NCI-H187 (cell line): ENCODE measurements at places on chromosomes 4 and X.

- DNase-seq: no peak
Measured at GRCh38 chr4:25867781-25868294, 5.0 kb upstream of the SEL1L3 start.

GRCh38 chr4:73718375-73719373, 21.7 kb upstream of the CXCL8 start:
- DNase-seq: no peak

DNA sequence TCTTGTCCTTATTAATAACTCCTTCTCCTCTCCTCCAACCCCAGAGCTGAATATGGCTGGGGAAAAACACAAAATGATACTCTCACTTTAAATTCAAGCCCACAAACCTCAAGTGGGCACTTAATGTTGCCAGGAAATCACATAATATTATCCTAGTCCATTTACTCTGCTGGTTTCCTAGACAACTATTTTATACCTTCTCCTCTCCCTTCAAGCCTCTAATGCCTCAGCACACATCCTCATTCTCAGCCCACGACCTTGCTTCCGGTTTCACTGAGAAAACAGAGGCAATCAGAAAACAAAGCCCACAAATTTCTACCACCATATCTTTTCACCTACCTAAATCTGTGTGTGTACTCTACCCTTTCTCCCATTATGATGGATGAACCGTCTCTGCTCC, 12.1 kb upstream of the CLCN5 start:
- peak; percentile 2 for DNase-seq

DNA sequence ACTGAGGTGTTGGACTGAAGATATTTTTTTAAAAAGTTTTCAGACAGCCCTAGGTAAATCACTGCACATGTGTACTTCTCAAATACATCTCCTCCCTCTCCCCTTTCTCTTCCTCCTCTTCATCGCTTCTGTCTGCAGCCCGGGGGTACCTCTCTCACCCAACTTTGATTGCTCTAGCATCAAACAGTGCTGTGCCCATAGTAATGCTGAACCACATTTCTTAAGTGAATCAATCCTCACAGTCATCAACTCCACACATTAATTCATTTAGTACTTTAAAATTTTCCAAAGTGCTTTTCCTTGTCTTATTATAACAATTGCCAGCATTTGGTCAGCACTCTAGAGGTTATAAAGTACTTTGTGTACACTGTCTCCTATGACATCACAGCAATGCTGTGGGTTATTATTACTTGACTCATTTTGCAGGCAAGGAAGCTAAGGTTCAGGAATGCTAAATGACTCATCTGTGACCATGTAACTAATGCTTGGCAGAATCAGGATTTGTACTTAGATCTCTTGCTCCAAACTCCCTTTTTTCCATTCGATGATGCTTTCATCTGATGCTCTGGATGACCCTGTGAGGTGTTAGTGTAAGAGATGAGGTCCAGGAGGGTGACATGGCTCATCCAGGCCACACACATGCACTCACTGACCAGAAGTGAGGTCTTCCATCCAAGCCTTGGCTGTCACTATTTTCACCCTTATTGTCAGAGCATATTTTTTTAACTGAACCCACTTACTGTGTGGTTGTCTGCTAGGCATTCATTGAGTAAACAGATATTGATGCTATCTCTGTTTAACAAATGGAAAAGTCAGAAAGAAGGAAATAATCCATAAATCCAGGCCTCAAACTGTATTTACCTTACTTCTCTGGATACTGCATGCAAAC, 58.8 kb downstream of the RHOH start:
- DNase-seq: no peak

GRCh38 chrX:74892561-74892960, 32.7 kb downstream of the NEXMIF start:
- DNase-seq: no peak

DNA sequence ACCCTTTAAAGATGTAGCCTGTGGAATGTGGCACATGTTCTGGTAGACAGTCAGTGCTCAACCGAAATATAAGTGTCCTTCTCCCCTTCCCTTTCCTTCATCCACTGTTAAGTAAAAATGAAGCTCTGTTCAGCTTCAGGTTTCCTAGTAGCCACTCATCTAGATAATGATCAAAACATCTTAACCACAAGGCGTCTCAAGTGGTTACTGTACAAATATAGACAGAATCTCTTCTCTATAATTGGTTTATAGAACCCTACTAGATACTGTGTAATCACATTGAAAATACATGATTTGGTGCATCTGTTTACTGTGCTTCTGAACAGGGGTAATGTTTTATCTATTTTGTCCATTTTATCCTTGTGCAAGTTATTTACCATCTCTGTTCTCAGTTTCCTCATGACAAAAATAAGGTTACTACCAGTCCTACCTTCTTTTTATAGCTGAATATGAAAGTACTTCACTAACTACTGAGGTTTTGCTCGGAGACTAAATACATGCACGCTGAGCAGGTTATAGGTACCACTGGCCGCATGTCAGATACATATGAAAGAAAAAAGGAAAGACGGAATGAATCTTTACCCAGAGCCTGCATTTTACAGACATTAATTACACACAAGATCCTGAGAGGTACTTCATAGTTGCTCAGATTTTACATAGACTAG, 20.3 kb upstream of the SLC25A4 start:
- DNase-seq: peak; percentile 17

DNA sequence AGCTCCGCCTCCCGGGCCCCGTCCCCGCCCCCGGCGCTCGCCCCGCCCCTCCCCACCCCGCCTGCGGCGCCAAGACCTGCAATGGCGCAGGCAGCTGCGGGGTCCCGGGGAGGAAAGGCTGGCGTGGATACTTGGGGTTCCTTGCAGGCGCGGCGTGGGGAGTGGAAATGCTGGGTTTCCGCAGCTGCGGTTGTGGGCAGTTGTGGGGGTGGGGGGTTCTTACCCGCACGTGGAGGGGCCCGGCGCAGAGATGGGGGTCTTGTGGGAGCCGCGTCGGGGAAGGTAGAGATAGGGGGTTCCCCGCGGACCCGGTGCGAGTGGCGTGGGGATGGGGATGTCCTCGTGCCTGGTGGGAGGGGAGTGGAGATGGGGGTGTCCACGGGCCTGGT, 680 bp upstream of the ASMTL start:
- no peak for DNase-seq

DNA sequence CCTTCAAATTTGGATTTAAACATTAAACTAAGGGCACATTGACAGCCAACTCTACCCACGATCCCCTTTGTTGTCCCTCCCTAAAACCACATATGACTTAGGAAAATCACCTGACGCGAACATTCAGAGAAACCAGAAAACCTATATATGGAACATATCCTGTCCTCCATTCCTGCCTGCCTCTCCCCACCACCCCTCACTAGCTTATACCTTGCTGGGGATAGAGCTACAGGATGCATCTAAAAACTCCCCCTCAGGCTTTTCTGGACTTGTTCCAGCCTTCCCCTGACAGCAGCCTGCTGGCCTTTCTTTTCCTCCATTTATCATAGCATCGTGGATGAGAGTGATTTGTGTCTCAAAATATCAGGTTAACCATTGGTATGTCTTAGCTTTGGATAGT, 8.8 kb downstream of the STK26 start:
- DNase-seq: no peak

GRCh38 chr4:123288309-123289025, 108.1 kb upstream of the SPRY1 start:
- DNase-seq: no peak

- no peak for DNase-seq
Measured at GRCh38 chr4:86640469-86640868, 46.4 kb downstream of the PTPN13 start.

DNA sequence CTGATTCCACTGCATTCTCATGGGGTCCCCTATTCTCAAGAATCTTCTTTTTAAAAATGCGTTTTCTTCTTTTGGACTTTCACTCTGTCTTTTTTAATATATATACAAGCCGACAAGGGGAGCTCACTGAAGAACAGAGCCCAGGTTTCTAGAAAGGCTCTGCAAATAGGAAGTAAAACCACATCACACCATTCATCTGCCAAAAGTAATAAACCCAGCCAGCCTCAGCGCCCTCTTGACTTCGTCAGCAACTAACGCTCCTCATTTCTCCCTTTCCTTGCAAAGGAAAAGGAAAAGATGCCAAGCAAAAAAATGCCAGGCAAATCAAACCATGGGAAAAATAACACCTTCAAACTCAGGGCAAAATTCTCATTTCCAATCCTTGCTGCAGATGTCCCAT, 136.4 kb downstream of the HHIP start:
- DNase-seq: no peak

- DNase-seq: no peak
Measured at GRCh38 chrX:113743069-113743468, 840.8 kb upstream of the HTR2C start.

- no peak for DNase-seq
Measured at GRCh38 chr4:127604949-127605709, 27.6 kb upstream of the INTU start.

DNA sequence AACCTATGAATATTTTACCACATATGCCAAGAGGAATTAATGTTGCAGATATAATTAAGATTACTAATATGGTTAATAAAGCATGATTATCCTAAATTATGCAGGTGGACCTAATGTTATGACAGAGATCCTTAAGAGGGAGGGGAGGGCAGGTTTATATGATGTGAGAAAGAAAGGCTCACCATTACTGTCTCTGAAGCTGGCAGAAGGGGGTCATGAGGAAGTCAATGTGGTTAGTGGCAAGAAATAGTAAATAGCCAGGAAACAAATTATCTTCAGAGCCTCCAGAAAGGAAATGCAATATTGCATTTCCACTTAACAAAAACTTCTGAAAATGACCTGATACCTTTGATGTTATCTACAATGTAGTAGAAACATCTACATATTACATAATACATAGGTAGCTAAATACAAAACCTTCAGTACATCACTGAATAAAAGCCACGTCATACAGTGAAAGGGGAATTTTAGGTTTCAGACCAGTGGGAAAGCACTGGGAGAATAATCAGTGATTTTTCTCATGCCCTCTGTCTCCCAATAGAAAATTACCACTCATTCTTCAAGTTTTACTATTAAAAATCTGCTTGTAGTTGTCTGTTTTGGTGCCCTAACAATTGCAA, 609.2 kb downstream of the SPOCK3 start:
- no peak for DNase-seq

GRCh38 chrX:109966246-109966645, 36.7 kb upstream of the TMEM164 start:
- DNase-seq: no peak

DNA sequence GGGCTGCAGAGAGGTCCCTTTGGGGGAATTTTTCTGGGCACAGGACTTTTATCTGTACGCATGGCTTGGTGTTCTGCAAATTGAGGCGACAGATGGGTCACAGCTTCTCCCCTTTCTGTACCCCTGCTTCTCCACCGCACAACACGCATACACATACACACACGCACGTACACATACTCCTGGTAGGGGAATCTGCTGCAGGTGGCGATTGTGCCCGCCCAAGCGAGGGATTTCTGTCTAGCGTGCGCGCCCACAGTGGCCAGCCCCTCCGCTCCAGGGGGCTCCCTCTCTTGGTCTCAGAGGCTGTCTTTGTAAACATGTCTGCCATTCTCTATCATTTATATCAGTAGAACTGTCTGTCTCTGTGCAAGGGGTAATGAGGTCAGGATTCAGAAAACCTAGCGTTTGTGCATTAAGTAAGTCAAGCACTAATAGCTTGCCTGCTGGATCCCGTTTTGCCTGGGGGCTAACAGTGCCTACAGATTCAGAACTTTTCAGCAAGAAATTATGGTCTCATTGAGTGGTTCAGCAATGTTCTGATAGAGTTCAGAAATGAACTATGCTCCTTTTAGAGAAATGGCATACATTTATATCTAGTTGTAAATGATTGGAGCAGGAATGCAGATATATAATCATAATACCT, 2.2 kb downstream of the GRID2 start:
- DNase-seq: no peak

DNA sequence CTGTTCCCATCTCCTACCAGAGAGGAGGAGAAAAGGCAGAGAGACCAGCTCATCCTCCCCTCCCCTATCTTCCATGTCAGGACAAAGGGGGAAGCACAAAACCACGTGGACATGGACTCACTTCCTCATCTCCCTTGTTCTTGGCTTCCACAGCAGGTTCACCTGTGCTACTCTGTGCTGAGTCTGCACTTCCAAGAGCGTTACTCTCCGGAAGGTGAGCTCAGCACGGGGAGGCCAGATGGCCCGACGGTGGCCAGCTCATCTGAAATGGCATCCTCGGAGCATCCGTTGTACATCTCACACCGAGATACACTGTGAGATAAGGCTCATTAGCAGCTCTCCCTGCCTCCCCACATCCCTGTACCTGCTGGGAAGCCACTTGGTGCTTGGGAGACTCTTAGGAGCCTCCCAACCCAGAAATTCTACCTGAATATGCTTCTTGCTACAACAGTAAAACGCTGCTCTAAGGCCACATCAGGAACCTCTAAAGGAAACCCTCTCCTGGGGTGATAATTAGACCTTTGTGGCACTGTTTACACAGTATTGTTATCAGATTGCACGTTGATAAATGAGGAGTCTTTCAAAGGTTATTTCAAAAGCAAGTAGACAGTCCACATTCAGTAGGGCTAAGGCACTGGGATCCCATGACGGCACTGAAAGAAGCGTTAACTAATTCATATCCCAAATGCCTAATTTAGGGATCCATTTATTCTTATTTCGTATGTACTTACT, 19.4 kb downstream of the LGI2 start:
- DNase-seq: no peak

DNA sequence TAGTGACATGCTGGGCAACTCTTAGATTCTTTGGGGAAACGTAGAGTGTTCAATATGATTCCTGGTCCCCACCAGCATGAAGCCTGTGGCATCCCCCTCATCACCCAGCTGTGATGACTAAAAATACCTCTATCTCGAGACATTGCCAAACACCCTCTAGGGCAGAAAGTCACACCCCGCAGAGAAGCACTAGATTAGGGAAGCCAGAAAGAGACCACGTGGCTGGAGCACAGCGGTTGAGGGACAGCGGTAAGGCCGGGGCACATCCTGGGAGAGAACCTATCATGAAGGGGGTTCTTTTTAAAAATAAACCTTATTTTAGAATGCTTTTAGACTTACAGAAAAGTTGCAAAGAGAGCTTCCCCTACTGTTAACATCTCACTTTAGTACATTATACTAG, 11.0 kb downstream of the FAT1 start:
- DNase-seq: no peak

DNA sequence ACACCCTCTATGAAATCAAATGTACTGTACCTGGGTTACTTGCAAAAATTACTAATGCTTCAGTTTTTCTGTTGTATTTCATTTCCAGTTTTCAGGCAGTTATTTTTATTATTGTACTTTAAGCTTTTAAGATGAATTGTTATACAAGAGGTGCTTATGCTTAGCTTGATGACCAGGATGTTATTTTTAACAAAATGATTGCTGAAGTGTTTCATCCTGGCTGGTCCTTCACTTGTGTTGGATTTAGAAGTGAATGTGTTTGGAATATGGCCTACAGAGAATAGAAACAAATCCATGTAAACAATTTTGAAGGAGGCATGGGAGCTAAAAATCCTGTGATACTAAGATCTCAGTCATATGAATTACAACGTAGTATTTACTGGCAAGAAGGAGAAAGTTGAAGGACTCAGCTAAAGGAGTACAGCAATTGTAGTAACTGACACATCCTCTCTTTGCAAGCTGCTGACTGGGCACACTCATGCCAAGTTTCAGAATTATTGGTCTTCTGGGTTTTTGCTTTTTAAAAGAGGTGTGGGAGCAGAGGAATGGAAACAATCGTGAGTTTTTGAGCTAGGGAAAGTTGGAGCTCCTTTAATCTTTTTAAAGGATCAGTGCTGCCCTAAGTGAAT, 9.2 kb downstream of the UBE2A start:
- no peak for DNase-seq
